ENCODE measurements at places on chromosomes 16 and 17.

GRCh38 chr17:17900615-17901520, 64.1 kb upstream of the SREBF1 start:
- DNase-seq = no peak

- no peak for DNase-seq
Measured at GRCh38 chr17:81207610-81208581, 14.9 kb downstream of the CEP131 start.

DNA sequence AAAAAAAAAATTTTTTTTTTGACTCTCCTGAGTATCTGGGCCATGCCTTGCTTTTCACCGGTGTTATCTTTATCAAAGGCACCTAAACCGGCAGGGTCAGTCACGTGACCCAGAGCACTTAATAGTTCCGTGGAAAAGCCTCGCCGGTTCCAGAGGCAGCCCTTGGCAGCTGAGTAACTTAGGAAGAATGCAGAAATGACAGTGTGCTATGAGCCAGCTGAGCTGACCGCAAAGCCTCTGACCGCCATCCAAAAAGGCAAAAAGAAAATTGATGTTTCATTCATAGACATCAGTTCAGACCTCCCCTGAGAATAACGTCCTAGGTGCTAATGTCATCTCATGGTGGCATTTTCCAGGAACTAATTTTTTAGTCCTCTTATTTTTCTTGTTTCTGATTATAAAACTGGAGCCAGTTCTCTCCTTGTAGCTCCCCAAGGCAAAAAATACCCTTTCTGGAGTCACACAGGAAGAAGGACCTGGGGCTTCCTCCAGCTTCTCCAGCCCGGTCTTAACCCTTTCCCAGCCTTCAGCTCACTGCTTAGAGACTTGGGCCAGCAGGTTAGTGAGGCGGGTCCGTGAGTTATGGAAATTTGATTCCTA, 122.6 kb downstream of the SOCS1 start:
- no peak for DNase-seq

DNA sequence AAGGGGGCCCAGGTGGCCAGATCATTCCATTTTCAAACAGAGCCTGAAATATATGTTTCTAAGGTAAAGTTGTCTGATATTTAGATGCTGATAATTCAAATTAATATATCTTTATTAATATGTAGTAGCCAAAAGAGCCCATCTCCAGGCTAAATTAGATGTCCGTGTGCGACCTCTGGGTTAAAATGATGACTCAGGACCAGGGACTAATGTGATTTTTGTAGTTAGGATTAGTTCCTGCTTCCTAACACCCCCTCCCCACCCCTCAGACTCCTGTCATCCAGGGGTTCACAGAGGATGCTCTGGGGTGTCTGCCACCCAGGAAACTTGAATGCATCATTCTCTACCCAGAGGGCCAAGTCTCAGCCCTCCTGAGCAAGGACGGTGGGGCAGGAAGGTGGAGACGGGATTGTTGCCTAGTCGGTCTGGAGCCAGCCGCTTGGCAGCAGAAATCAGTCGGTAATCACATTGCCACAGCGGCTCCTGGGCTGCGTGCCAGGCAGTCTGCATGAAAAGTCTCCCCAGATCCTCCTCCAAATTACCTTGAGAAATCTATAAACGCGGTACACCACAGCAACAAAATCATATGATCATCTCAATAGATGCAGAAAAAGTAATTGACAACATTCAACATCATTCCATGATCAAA, 29.8 kb downstream of the CNGB1 start:
- no peak for DNase-seq

DNA sequence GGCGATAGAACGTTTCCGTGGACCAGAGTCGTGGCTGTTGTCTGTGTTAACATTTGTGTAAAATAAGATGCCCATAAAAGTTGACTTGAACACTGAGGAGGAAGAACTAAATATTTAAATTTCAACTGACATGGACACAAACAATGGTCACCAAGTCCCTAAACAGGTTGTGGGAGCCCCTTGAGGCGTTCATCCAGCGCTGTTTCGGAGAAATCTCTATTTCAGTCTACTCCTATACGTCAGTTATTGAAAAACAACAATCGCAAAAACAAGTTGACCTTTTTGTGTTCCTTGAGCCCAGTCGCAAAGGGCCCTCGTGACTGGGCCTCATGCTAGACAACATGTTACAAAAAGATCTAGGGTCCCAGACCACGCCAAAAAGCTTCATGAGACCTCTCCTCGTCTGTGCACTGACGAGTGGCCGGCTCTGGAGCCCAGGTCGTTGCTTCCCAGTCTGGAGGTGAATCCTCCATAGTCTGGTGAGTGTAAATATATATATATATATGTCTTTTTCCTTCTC, 439 bp upstream of the TMEM231 start:
- no peak for DNase-seq

- peak; percentile 88 for DNase-seq
Measured at GRCh38 chr16:57984443-57985203, 13.7 kb upstream of the CNGB1 start.

DNA sequence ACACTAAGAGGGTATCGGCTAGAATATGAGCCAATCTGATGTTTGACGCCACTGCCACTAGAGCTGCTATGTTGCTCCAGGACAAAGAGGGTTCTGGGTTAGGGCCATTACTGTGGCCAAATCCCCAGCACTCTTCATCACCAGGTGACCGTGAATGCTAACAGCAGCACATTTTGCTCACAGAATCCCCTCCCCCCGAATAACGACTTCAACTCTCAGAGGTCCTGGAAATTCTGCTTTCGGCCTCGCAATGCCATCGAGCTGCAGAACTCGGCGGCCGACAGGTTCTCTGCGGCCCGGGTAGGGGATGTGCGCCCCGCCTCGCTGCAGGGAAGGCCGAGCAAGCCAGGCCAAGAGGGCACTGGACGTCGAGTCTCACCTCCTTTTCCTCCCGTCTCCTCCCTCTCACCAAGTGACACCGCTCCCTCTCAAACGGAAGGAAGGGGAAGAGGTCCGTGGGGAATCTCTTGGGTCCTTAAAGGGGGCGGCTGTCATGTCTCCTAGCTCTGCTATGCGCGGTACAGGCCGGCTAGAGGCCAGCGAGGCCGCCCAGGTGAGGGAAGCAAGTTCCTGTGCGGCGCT, 31.9 kb downstream of the CDK5R1 start:
- no peak for DNase-seq

GRCh38 chr17:77365584-77366186, 224.9 kb downstream of the SEC14L1 start:
- DNase-seq = no peak

- no peak for DNase-seq
Measured at GRCh38 chr17:60610473-60610872, 10.5 kb downstream of the PPM1D start.

- no peak for DNase-seq
Measured at GRCh38 chr17:61816538-61816937, 46.8 kb downstream of the BRIP1 start.

- no peak for DNase-seq
Measured at GRCh38 chr17:56009795-56010651, 143.3 kb upstream of the ANKFN1 start.

Data from stimulated activated CD4-positive, alpha-beta T cell treated with anti-CD3 and anti-CD28 coated beads, Interleukin-12 subunit alpha, Interleukin-12 subunit beta, amount 100 ng/mL, for 48 hours (primary cell).